ENCODE measurements at places on chromosomes 2 and 18.

GRCh38 chr2:190948671-190949070 is 65.3 kb downstream of the STAT1 start:
- H3K4me1 ChIP-seq: peaks cover 10% of the 10 kb centered on the region
- no peaks in the 10 kb centered on the region for H3K36me3 ChIP-seq
- H3K4me3 ChIP-seq: no peak overlapping the region
- no peak overlapping the region for H3K27ac ChIP-seq
- no peaks in the 10 kb centered on the region for H3K27me3 ChIP-seq

GRCh38 chr18:41075212-41075611 is 879.8 kb upstream of the PIK3C3 start:
- H3K36me3 ChIP-seq: no peaks in the 10 kb centered on the region
- no peak for DNase-seq
- no peak overlapping the region for H3K27ac ChIP-seq
- H3K4me3 ChIP-seq: no peak overlapping the region

DNA sequence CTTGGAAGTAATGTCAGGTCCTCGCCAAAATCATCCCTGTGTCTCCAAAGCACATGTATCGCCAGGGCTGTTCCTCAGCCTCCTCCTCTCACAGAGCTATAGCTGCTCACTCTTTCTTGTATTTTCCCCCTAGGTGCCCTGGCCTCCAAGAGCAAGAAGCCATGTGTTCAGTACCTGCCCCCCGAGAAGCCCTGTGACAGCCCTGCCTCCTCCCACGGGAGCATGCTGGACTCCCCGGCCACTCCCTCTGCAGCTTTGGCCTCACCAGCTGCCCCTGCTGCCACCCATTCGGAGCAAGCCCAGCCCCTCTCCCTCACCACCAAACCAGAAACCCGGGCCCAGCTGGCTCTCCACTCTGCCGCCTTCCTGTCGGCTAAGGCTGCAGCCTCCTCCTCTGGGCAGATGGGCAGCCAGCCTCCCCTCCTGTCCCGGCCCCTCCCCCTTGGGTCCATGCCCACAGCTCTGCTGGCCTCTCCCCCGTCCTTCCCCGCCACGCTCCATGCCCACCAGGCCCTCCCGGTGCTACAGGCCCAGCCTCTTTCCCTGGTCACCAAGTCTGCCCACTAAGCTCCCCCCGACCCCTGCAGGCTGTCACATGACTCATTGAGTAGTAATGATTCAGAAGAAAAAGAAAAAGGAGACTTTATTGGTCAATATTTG is 18.8 kb downstream of the TGOLN2 start:
- no peak for DNase-seq
- H3K27ac ChIP-seq: no peak overlapping the region
- no peaks in the 10 kb centered on the region for H3K27me3 ChIP-seq
- H3K4me3 ChIP-seq: no peak overlapping the region

DNA sequence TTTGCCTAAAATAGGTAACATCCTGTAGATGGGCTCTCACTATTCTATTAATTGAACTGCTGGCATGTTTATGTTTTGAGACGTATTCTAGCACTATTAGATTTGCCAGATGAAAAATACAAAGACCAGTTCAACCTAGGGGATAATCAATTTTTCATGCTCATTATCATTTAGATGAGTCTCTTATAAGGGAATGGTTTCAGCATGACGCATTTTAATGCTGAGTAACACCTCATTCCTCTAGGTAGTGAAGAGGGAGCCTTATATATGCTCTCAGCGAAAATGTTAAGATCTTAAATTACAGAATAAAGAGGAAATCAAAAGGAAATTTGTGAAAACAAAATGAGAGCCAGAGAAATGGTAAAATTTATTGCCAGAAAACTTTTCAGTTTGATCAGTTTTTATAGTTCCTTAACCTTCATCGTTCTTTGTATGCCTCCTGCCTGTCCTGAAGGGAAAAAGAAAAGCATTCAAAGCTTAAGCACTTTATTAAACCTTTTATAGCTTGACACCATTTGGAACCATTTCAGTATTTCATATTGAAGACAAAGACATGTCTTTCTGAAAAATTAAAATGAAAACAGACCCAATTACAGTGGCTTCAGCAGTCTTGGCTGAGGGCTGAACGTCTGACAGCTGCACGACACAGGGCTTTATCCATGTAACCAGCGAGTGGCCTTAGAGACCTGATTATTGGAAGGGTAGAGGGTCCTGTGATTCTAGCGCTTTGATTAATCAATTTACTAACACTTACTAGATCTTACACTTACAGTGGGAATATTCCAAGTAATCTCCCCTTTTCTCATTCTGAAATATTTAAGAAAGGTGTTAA is 112.8 kb downstream of the ADCYAP1 start:
- H3K27me3 ChIP-seq: no peaks in the 10 kb centered on the region
- no peak for DNase-seq
- no peak overlapping the region for H3K4me3 ChIP-seq
- no peak overlapping the region for H3K27ac ChIP-seq
- H3K4me1 ChIP-seq: no peaks in the 10 kb centered on the region

DNA sequence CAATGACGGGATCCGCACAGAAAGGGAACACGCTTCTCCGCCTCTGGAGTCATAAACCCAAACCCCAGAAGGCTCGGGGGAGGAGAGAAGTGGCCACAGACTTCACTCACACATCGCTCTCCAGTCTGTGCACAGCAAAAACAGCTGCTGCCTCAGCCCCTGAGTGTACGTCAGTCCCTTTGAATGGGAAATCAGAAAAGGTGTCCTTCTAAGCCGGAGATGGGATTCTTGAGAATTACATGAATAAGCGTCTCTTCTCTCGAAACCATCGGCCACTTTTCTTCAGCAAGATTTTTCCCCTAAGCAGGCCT is 78.3 kb downstream of the PDCL3 start:
- no peaks in the 10 kb centered on the region for H3K4me1 ChIP-seq
- no peak for DNase-seq
- H3K36me3 ChIP-seq: no peaks in the 10 kb centered on the region
- H3K27me3 ChIP-seq: no peaks in the 10 kb centered on the region
- H3K27ac ChIP-seq: no peak overlapping the region

GRCh38 chr2:205656941-205657340 is 25.4 kb upstream of the NRP2 start:
- H3K4me1 ChIP-seq: no peaks in the 10 kb centered on the region
- H3K36me3 ChIP-seq: no peaks in the 10 kb centered on the region
- no peak for DNase-seq
- H3K27me3 ChIP-seq: no peaks in the 10 kb centered on the region
- H3K4me3 ChIP-seq: no peak overlapping the region

DNA sequence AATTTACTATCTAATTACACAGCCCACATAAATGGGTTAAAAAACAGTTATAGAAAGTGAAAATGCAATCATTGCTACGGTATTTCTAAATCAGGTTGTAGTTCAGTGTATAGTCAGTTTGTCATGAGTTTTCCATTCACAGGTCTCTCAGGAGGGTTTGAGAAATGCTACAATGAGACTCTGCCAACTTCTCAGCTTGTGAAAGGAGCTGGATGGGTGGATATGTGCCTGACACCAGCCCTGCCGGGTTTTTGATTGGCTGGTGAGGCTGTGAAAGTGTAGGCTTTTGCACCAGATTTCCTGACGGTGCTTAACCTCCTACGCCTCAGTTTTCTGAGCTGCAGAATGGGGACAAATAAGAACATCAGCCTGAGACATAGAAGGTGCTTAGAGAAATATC is 102.6 kb upstream of the SMIM21 start:
- no peak for DNase-seq
- H3K36me3 ChIP-seq: no peaks in the 10 kb centered on the region
- no peak overlapping the region for H3K27ac ChIP-seq
- no peaks in the 10 kb centered on the region for H3K27me3 ChIP-seq
- H3K4me3 ChIP-seq: no peak overlapping the region

DNA sequence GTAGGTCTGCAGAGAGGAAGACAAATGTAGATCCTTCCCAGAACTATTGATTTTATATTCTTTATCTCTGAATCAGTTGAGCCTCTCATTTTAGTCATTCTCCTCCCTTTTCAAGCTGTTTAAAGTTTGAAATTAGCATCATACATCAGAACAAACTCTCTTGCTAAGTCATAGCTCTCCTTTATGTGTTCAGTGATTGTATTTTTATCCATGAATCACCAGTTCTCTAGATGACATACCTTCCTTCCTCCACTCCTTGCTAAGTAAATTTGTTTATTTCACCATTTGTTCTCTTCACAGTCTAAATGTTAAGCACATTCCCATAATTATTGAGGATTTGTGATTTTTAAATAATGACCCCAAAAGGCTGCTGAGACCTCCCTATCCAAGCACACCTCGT is 63.5 kb upstream of the RAPGEF4 start:
- H3K4me1 ChIP-seq: peaks cover 20% of the 10 kb centered on the region
- H3K27ac ChIP-seq: no peak overlapping the region
- peaks cover 6% of the 10 kb centered on the region for H3K27me3 ChIP-seq
- H3K36me3 ChIP-seq: no peaks in the 10 kb centered on the region

DNA sequence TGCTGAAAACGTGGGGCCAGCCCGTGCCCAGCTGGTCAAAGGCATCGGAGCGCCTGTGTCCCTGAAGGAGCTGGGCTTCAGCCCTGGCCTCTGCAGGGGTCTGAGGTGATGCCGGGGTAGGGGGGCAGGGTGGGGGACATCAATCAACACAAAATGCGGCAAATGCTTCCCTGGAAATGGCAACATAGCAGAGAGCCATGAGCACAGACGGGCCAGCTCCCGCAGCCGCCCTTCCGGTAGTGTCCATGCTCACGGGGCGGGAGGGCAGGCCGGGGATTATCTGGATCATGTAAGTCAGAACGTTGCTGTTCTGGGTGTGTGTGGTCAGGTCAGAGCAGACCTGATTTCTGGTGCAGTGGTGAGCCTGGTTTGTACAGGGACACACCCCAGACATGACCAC is 56.5 kb upstream of the TWIST2 start:
- H3K4me1 ChIP-seq: no peaks in the 10 kb centered on the region
- no peaks in the 10 kb centered on the region for H3K27me3 ChIP-seq
- H3K36me3 ChIP-seq: no peaks in the 10 kb centered on the region
- no peak overlapping the region for H3K27ac ChIP-seq

- H3K36me3 ChIP-seq: no peaks in the 10 kb centered on the region
- no peaks in the 10 kb centered on the region for H3K27me3 ChIP-seq
- H3K4me3 ChIP-seq: no peak overlapping the region
- DNase-seq: no peak
Measured at GRCh38 chr18:7870855-7871254, 303.7 kb downstream of the PTPRM start.

GRCh38 chr2:198309673-198310280 is 505.4 kb downstream of the PLCL1 start:
- H3K36me3 ChIP-seq: no peaks in the 10 kb centered on the region
- no peaks in the 10 kb centered on the region for H3K27me3 ChIP-seq
- DNase-seq: peak; percentile 50
- H3K4me1 ChIP-seq: no peaks in the 10 kb centered on the region
- no peak overlapping the region for H3K27ac ChIP-seq

DNA sequence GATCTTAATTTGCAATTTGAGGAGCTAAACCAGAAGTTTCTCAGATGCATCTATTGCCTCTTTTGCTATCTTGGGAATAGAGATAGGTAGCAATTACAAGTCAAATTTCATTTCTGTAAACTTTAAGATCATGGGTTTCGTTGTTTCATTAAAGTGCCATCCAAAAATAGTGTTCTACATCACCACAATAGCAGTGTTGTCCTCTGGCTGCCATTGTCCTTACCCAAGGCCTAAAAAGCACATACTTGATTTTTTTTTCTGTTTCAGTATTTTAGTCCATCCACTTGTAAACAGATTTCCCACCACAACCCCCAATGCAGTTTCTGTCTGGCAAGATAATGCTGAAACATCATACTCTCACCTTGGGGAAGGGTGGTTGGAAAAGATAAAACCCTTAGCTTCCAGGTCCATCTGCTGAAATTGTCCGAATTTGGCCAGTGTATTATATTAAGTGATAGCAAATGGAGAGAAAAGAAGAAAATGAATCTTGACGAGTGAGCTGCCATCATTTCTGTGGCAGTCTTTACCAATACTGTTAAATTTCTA is 136.2 kb downstream of the LCLAT1 start:
- no peaks in the 10 kb centered on the region for H3K4me1 ChIP-seq
- DNase-seq: no peak
- no peak overlapping the region for H3K4me3 ChIP-seq
- no peak overlapping the region for H3K27ac ChIP-seq

DNA sequence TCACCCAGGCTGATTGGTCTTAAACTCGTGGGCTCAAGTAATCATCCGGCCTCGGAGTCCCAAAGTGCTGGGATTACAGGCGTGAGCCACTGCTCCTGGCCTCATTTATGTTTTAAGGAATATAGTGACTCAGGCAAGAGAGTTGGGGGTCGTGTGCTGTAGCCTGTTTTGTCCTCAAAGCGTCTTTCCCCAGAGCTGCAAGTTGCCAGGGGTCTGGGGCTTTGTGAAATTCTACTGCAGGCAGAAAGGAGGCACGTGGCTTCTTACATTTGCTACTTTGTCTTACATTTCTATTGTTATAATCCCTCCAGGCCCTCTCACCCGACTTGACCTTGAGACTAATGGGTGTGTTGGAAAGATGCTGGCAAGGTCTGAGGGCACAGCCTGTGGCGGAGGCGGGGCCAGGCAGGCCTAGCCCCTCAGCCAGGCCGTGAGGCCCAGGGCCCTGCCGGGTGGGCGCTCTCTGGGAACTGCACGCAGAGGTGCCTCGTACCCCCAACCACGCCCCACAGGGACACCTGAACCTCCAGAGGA is 85.8 kb upstream of the NDUFV2 start:
- peaks cover 13% of the 10 kb centered on the region for H3K4me1 ChIP-seq
- H3K4me3 ChIP-seq: no peak overlapping the region
- H3K27ac ChIP-seq: peak overlapping the region; percentile 79

DNA sequence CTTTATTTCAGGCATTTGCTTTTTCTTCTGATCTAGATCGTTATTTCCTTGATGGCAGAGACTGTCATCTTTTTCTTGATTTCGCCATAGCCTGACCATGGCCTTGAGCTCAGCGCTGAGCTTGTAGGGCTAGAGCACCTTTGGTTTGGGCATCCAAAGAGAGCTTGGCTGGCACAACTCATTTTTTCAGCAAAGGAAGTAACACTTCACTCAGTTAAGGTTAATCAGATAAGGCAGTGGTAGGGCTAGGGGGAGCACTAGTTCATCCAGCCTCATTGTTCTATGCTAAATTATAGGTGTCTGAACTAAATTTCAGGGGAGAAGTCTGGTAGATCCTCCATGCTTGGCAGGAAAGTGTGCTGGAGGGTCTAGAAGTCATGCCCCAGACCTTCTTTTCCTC is 125.0 kb downstream of the SETBP1 start:
- H3K27ac ChIP-seq: no peak overlapping the region
- H3K4me1 ChIP-seq: peaks cover 6% of the 10 kb centered on the region
- H3K27me3 ChIP-seq: no peaks in the 10 kb centered on the region
- no peaks in the 10 kb centered on the region for H3K36me3 ChIP-seq

Measured in small intestine (tissue), 16 donors.